NCI-H2029 (cell line): ENCODE measurements at places on chromosomes 1 and 21.

DNA sequence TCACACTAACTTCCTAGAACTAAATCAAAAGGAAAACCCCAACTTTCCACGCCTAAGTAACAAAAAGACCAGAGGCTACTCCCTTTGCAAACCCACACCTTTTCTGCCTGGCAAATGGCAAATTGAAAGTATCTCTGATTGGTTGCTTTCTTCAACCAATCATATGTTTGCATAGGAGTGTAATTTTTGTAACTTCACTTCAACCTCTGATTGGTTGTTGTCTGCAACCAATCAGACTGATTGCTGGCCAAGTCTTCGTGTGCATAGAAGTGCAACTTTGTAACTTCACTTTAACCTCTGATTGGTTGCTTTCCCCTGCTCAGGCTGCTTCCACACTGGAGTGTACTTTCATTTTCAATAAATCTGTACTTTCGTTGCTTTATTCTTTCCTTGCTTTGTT lies 36.9 kb upstream of the PADI2 start:
- no peak for DNase-seq

GRCh38 chr1:177708406-177708805 lies 261.5 kb downstream of the SEC16B start:
- DNase-seq, result no peak

GRCh38 chr1:195105281-195105680 lies 1503.0 kb downstream of the KCNT2 start:
- no peak for DNase-seq

DNA sequence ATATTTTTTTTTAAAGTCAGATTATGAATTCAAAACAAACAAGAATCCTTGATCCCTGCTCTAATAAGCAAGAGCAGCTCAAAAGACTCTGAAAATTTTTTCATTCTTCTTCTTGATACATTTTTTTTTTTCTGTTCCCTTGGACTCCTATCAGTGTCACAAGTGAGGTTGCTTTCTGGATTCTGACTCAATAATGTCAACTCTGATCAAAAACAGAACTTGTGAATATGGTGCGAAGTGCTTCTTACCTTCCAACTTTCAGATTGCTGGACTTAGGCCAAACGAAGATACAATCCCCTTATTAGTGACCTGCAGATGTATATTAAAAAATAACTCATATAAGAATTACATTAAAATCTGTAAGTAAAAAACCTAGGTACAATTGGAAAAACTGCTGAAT lies 136.1 kb downstream of the GPATCH2 start:
- DNase-seq, result no peak
